ENCODE measurements at places on chromosomes 6 and 20.

DNA sequence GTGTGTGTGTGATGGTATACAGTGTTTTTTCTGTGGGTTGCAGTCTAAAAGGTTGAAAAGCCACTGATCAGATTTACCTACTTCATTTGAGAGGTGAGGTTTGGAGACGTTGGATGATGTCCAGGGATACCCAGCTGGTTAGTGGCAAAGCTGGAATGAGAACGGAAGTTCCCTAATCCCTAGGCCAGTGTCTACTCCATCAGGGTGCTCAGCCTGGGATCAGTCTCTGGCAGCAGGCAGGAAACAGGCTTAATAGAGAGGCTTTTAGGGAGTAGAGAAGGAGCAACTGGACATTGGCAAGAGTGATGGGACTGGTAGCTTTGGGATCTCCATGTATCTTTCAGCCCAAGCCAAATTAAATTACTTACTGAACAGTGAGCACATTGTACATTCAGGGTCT is 80.7 kb downstream of the C6orf52 start:
- DNase-seq = no peak

DNA sequence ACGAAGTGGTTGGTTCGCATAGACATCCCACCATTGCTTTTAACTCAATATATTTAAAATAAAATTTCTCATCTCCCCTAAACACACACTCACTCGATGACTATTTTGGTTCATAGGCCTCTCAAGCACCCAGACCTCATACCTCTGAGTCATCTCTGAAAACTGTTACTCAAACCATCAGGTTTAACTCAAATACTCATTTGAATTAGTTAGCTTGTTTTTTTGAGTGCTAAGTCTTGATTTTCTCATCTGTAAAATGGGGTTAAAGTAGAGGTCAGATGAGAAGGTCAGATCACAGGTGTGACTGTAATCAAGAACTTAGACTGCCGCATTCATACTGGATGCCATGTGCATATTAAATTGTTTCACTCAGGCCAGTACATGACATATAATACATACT is 243.9 kb upstream of the TENT5A start:
- DNase-seq = no peak

DNA sequence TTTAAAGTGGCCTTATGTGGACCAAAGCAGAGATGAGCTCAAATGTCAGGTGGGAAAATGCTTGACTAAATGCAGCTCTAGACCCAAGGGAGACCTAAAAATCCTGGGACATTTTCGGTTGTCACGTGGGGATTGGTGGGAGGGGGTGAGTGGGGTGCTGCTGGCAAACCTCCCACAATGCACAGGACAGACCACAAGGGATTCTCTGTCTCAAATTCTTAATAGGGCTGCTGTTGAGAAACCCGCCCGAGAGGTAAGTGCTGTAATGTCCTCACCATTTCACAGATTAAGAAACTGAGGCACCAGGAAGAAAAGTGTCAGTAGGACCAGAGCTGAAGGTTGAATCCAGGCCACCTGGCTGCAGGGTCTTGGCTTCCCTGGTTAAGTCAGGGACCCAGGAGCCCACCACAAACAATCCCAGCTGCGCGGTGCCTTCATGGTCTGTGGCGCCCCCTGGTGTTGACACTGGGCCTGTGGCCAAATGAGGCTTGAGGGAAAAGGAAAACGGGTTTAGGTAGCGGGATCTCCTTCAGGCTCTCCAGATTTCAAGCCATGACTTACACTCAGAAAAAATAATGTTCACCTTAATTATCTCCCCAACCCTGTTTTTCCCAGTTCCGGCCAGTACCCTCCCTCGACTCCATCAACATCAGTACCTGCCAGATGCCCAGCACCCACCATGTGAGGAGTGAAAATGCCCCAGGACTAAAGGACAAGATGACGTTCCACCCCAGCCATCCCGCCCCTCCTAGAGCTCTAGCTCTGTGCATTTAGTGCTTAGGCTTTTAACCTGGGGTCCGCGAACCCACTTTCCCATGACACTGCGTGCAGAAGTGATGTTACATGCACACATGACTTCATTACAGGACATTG is 7.2 kb downstream of the HLA-G start:
- DNase-seq = peak; percentile 63

DNA sequence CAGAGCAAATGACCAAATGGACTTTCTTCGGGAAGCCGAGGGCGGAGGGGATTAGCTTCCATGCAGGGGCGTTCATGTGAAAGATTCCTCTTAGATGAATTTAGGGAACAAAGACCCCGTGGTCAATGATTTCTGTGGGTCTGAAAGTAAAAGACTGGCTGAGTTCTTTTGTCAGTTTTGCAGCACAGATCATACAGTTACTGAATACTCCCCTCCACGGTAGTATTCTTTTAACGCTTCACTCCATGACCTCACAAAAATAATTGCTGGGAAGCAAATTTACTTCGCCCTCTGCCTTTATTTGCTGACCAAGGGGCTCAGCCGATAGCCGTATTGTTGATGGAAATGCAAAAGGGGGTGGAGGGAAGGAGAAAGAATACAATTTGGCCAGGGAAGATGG is 86.0 kb upstream of the SALL4 start:
- DNase-seq = no peak

- DNase-seq = peak; percentile 37
These were observed 4.4 kb upstream of the HELZ2 start for GRCh38 chr20:63578224-63579016.

DNA sequence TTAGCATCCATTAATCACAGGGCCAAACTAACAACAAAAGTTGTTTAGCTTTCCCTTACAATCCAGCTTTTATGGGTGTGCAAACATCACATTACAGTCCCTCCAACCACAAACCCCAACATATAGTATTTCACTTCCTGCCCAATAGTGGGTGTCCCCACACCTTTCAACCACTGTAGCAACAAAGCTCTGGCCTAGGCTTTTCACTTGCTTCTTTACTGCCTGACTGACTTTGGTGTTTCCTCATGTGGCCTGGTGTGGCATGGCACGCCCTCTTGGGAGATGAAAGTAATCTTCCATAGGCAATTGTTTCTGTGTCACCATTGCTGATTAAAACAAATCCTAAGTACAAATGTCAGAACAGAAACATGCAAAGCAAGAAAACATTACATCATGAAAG is 46.3 kb downstream of the MCM8 start:
- peak; percentile 63 for DNase-seq

DNA sequence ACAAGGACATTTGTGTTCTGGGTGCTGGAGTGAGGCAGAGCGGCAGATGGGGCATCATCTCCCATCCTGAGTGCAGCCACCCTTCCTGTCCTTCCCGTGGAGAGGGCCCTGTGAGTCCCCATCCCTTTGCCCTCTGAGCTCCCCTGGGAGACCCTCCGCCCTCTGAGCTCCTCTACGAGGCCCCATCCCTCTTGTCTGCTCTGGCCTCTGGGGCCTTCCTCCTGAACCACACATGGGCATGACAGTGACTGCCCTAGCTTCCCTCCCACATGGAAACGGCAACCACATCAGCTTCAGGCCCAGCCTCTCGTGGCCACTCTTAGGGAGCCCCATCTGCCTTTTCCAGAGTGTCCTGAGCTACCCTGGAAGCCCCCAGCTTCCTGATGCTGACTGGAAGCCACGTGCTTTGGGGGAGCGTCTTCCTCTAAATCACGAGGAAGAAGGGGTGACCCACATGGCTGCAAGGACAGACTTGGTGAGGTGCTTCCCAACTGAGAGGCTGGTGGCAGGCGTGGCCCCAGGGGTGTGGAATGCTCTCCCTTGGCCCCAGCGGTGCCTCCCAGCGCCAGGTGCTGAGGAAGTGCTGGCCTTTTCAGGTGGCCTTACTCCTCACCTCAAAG is 52.6 kb downstream of the GINS1 start:
- DNase-seq = no peak

DNA sequence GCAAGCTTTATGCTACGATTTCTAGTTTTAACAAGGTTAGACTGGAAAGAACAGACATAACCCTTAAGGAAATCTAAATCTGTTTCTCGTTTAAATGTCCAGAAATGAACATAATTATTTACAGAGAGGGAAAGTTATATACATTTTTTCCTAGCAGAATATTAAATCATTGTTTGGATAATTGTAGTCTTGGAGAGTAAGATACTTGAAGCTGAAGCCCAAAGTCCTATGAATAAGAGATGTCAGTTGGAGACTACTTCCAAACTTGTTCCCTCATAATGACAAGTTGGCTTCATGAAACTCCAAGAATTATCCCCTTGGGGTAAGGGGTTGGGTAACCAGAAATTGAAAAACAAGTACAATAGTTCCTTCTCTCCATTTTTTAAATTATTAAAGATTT is 911.1 kb upstream of the MAN1A1 start:
- DNase-seq = no peak

DNA sequence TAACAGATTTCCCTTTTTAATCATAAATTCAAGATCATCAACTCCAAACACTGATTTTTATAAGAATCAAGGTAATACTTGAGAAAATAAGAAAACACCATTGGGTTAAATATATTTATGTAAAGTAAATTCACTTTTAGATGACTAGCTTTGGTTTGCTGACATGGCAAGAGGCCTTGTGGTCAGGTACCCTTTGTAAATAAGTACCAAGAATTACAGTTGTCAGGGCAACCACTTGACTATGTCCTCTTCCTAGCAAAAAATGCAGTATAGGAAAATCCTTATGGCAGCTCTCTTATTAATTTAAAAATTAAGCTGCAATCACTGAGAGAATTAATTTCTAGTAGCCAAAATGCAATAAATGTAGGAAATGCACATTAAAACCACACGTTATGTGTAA is 153.8 kb downstream of the INSM1 start:
- no peak for DNase-seq

DNA sequence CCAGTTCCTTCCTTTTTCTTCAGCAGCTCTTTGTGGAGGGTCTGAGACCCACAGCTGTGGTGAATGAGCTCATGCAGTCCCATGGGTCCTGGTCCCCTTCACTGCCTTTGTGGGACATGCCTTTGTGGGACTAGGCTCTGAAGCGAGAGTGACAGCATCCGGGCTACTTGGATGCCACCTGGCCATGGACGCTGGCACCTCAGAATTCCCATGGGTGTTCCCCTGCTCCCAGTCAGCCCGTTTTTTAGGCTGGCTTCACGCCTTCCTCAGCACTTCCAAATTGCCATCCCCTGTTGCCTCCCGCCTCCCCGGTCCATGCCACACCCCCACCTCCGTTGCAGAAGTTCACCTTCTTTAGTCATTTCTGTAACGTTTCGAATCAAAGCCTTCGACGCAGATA is 45.1 kb downstream of the RAMACL start:
- DNase-seq = peak; percentile 15

DNA sequence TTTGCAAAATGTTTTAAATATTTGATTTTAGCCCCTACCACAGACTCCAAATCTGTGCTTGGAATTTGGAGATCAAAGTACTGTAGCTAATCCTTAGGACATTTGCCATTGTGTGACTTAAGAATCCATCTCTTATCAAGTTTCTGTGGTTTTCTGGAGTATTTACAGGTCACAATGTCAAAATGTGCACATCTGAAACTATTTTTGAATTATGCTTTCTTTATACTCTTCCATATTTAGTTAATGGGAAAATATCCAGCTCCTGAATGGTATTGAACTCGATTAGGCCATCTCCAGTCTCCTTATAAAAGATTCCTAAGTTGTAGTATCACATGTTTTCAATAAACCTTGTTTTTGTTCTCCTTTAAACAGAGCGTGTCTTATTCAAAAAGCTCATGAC is 162.5 kb downstream of the KHDC1L start:
- no peak for DNase-seq

DNA sequence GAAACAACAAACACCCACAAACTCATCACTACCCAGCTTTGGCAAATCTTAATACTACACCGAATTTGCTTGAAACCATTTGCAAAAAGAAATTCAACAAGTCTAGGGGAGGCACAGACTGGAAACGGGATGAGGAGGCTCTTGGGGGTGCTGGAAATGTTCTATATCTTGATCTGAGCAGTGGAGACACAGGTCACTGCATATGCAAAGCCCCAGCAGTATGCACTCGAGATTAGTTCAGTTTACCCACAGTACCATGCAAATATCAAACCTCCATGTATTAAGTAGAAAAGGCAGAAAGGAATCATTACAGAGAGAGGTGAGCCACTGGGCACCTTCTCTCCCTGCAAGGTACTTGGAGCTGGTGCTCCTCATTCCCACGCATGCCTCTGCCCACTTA is 75.9 kb downstream of the PREX1 start:
- no peak for DNase-seq

GRCh38 chr20:62540504-62540903 is 64.7 kb upstream of the GATA5 start:
- peak; percentile 23 for DNase-seq

Data from activated CD8-positive, alpha-beta T cell treated with anti-CD3 and anti-CD28 coated beads for 36 hours (primary cell).